ENCODE measurements at places on chromosomes 4 and X.

- DNase-seq, result no peak
These were observed 52.8 kb downstream of the ANAPC10 start for GRCh38 chr4:145045180-145045579.

GRCh38 chr4:88244056-88244455 lies 40.3 kb downstream of the PPM1K start:
- no peak for DNase-seq

- DNase-seq, result no peak
These were observed 156.7 kb downstream of the TENT5D start for GRCh38 chrX:80576806-80577533.

GRCh38 chr4:152368001-152368400 lies 167.9 kb downstream of the FBXW7 start:
- DNase-seq, result no peak

DNA sequence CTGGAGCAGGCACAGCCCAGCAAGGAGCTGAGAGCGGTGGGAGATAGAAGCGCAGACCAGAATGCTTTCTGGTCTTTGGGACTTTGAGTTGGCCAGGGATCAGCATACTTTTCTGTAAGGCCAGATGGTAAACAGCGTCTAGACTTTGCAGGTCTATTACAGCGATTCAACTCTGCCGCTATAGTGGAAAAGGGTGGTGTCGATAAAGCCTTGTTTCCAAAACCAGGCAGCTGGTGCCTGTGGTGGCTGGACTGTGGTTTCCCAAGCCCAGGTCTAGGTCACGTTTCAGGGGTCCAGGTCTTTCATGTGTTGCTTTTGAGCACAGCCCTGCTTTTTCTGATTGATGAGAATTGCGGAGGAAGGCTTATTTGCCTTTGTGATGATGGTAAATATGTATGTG lies 40.1 kb downstream of the HTT-AS start:
- no peak for DNase-seq

Measured in bronchial epithelial cell (primary cell).